ENCODE measurements at places on chromosomes 4 and X.
A peak's percentile ranks its signal among the peaks of the same experiment; 100 is the strongest.

DNA sequence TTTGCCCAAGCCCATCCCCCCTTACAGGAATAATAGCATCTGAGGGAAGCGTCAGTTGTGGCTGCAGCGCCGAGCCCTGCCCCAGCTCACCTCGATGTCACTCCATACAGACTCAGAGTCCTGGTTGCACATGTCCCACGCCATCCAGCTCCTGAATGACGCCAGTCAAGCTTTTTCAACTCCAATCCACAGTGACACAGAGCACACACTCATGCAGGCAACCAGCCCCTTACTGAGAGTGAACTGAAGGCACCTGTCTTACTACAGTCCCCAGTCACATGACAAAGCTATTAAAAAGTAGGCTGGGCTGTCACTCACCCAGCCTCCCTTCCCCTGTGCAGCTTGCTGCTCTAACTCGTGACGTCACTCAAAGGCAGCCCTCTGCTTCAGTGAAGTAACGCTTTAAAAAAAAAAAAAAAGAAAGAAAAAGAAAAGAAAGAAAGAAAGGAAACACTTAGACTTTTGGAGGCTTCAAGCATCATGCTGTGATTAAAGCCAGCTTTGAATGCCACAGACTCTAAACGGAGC is at the start of gene PPARGC1A:
Gene PPARGC1A (minus strand): TSS at position 234 of the 528 bp plus-strand sequence. CDS start 90 bp downstream, at position 144.
- peak; percentile 63 for DNase-seq

DNA sequence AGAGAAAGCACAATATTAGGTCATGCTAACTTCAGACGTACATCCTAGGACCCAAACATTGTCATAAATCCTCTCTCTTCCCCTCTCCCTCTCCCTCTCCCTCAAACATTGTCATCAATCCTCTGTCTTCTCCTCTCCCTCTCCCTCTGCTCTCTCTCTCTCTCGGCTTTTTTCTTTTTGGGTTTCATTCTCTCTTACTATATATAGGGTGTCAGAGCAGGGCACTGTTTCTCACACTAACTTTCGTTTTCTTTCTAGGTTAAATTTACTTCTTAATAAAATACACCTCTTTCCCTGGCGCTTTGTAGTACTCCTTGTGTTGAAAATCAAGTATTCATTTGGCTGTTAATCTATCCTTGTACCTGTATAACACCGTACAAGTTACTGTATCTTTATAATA is 37.0 kb upstream of the HERC5 start:
- DNase-seq, result no peak

GRCh38 chr4:62256479-62256878 is 1056.4 kb downstream of the ADGRL3 start:
- DNase-seq, result no peak

DNA sequence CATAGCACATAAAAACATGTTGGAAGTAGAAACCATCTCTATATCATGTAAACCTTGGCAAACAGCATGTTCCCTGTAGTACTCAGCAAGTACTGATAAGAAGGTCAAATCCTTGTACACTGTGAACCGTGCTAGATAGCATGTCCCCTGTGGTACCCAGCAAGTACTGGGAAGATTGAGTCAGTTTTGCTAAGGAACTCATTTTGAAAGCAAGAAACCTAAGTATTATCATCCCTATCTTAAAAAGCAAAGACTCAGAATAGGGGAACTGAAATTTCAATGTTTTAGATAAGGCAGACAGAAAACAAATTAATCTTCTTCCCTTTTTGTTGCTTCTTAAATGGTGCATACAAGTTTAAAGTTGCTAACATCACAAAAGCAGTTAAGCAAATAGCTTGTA is 180.2 kb downstream of the RBM46 start:
- no peak for DNase-seq

GRCh38 chrX:97200454-97200853 is 316.7 kb downstream of the RPA4 start:
- peak; percentile 56 for DNase-seq

- no peak for DNase-seq
Observed at GRCh38 chr4:148292686-148293085, 149.5 kb downstream of the NR3C2 start.

DNA sequence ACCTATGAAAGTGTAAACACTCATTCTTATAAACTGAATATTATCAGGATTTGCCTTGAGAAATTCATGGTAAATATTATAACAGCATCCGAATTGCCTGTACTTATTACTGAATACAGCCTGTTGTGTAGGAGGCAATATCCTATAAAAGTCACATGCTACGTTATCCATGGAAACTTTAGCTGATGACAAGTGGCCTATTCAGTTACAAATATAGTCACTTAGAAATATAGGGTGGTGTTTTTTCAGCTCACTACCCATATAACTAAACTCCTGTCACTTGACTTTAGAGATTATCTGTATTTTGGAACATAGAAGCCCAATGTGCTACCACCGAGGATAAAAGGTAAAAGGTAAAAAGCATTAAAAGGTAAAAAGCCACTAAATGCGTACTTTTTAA is 493.4 kb downstream of the INPP4B start:
- no peak for DNase-seq

All from ecto neural progenitor cell (in vitro differentiated cells).